ENCODE measurements at places on chromosomes 6 and 20.

DNA sequence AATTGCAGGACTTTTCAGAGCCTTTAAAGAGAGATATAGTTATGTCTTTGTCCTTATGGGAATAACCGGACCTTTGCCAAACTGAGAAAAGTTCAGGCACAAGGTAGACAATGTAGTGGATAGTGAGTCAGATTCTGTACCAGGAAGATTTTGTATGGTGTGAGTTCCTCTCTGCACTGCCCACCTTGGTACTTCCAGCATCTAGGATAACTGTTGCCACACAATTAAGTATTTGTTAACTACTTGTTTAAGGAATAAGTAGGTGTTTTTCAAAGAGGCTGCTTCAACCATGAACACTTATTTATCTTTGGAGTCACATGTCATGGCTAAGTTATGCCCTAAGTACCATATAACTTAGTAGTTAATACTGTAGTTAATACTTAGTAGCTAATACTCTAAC lies 131.8 kb upstream of the DOK5 start:
- DNase-seq, result no peak

GRCh38 chr20:63957690-63958441 lies 1.6 kb upstream of the UCKL1 start:
- no peak for DNase-seq

DNA sequence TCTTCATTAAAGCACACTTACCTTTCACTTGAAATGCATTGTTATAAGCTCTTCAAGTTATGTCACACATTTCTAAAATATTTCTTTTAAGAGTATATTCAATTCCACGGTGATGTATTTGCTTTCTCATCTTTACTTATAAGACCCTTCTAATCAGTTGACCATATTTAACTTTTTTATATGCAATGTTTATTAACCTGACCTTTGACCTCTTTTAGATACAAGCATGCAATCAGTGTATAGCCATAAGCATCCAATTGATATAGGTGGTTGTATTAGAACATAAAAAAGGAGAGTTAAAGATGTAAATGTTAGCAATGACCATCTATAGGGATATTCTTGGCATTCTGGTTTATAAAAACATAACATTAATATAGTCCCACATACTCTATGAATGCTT lies 9.2 kb downstream of the USP49 start:
- DNase-seq, result no peak

GRCh38 chr6:97288188-97288587 lies 5.2 kb upstream of the MMS22L start:
- no peak for DNase-seq

- no peak for DNase-seq
These were observed 107.2 kb downstream of the CHD6 start for GRCh38 chr20:41510847-41511450.

- no peak for DNase-seq
These were observed 42.2 kb downstream of the PKIB start for GRCh38 chr6:122652431-122652830.

- DNase-seq, result no peak
These were observed 75.8 kb downstream of the PLCB4 start for GRCh38 chr20:9144643-9145042.

- no peak for DNase-seq
These were observed 435.4 kb downstream of the BCKDHB start for GRCh38 chr6:80541886-80542285.

- no peak for DNase-seq
These were observed 386.1 kb upstream of the ZFP64 start for GRCh38 chr20:52577696-52578095.

- DNase-seq, result no peak
These were observed 51.3 kb downstream of the ATRN start for GRCh38 chr20:3521852-3522740.

GRCh38 chr6:132133736-132134445 lies 182.7 kb upstream of the CCN2 start:
- no peak for DNase-seq

DNA sequence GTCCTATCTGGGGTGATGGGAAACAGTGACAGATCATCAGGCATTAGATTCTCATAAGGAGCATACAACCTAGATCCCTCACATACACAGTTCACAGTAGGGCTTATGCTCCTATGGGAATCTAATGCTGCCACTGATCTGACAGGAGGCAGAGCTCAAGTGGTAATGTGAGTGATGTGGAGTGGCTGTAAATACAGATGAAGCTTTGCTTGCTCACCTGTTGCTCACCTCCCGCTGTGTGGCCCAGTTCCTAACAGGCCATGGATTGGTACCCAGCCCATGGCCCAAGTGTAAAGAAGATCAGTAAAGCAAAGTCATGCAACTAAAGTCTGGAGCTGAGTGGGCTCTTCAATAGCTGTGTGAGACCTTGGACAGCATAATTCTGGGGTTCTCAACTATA lies 65.9 kb downstream of the PKIB start:
- no peak for DNase-seq

GRCh38 chr6:136102991-136103688 lies 147.0 kb downstream of the MTFR2 start:
- no peak for DNase-seq

DNA sequence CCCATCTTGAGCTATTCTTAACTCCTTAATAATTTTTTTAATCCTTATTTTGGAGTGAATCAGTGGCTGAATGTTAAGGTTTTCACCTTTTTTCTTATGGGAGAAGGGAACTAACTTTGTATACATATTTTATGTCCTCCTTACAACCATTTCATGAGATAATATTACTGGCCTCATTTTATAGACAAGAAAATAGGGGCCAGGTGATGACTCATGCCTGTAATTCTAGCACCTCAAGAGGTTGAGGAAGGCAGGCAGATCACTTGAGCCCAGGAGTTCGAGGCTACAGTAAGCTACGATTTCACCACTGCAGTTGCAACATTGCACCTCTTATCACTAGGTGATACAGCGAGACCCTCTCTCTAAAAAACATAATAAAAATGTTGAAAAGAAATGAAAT lies 128.7 kb downstream of the TMEM242 start:
- DNase-seq, result no peak

DNA sequence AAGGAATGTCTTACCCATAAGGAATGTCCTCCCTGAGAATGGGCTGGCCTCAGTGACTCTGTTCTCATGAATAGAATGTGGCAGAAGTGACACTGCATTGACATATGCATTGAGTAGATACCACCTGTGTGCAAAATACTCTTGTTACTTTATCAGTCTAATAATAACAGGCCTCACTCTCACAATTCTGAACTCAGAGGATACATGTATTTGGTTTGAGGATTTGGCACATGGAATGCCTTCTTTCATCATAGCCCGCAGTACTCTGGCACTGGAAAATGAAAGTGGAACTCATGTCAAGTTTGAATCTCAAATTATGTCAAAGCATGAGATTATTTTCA lies 52.9 kb upstream of the PLCB4 start:
- no peak for DNase-seq
